ENCODE measurements at places on chromosomes 1 and 21.

- DNase-seq, result no peak
These were observed 200.8 kb downstream of the RHOU start for GRCh38 chr1:228935855-228936727.

GRCh38 chr1:2194898-2195673 lies 514 bp upstream of the FAAP20 start:
- DNase-seq, result peak; percentile 81

- DNase-seq, result no peak
These were observed 272.1 kb downstream of the TRABD2B start for GRCh38 chr1:47725000-47725473.

DNA sequence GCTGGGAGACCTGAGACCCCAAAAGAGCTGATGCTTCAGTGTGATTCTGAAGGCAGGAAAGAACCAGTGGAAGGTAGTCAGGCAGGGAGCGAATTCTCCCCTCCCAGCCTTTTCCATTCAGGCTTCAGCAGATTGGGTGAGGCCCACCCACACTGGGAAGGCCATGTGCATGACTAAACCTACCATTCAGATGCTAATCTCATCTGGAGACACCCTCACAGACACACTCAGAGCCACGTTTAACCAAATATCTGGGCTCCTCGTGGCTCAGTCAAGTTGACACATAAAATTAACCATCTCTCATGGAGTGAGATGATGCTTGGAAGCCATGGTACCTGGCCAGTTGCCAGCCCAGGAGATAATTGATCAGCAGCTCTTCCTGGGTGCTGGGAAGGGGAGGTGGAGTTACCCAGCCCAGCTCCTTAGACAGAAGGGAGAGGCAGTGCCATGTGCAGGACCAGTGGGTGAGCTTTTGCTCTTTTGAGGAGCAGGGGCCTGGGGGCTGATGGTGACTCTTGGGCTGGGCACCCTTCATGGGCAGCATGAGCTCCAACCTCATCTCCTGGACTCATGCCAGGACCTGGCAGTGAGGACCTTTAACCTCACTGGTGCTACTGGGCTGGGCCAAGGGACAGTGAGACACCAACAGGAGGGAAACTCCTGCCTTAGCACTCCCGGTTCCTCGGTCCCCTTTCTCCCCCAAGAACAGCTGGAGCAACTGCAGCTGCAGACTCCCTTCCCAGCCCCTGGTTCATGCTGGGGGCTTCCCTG lies 89.0 kb upstream of the ACTL8 start:
- no peak for DNase-seq

GRCh38 chr1:64469116-64469976 lies 583 bp upstream of the CACHD1 start:
- no peak for DNase-seq

DNA sequence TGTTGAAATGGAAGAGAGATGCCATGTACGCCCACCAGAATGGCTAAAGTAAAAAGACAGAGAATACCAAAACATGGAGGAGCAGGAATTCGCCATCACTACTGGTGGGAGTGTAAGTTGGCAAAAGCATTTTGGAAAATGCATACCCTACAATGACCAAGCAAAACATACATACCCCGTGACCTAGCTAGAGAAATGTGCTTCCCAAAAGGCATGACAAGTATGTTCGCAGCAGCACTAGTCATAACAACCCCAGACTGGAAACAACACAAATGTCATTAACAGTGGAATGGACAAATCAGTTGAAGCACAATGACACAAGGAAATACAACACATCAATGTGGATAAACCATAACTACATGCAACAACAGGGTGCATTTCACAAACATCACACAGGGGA lies 27.2 kb downstream of the SYT2 start:
- no peak for DNase-seq

DNA sequence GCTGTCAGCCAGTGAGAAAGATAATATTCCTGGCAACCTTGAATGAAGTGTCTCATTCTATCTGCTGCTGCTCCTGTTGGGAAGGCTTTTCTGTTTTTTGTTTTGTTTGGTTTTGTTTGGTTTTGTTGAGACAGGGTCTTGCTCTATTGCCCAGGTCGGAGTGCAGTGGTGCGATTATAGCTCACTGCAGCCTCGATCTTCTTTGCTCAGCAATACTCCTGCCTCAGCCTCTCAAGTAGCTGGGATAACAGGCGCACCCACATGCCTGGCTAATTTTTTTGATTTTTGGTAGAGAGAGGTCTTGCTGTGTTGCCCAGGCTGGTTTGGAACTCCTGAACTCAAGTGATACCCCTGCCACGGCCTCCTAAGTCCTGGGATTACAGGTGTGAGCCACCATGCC lies 37.6 kb downstream of the BTG3 start:
- no peak for DNase-seq

DNA sequence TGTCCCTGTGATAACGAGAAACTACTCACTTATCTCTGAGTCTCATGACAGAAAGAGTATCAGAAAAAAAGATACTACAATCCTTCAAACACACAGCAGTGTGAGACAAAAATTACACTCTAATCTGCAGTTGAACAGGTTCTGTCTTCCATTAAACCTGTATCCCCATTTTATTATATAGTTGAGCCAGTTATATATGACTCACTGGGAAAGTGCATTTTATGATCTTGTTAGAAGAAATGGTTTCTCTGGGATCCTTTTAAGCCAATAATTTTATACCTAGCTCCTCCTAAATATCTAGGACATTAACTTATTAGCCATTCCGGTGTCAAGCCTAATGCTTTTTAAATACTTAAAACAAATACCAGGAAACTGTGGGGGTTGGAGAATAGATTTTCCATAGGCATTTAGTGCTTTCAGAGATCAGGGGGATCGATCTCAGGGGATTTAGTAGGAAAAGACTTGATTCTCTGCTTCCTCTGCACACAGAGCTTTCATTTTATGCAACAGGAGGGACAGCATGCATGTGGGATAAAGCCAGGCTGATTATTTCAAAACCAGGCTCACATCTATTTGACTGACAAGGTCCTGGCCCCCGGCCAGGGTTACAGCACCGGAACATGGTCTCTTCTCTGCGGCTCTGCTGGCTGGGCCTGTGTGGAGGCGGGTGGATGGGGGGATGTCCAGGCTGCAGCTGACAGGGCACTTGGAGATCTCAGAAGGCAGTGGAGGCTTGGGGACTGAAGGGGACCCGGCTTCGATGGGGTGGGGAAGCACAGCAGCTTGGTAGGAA lies 310.6 kb downstream of the DISC1 start:
- DNase-seq, result peak; percentile 24

DNA sequence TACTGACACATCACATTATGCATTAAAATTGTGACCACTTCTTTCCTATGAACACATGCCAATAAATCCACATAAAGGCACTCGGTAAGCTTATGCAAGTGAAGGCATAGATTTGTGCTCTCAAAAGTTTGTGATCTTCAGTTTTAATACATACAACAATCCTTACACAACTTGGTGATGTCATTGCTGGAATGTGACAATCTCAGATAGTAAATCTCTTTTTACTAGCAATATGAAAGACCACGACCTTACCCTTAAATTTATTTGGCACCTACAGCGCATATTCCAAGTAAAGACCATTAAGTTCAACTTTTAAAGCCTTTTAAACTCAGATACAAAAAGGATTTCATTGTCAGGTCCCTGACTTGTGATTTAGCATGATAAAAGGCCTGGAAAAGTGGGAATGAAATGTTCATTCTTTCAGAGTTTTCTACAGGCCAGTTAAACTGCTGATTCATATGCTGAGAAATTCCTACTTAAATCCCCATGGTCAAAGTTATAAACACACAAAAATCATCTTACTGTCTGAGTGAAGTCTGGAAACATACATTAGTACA lies 157.4 kb downstream of the SIPA1L2 start:
- no peak for DNase-seq

DNA sequence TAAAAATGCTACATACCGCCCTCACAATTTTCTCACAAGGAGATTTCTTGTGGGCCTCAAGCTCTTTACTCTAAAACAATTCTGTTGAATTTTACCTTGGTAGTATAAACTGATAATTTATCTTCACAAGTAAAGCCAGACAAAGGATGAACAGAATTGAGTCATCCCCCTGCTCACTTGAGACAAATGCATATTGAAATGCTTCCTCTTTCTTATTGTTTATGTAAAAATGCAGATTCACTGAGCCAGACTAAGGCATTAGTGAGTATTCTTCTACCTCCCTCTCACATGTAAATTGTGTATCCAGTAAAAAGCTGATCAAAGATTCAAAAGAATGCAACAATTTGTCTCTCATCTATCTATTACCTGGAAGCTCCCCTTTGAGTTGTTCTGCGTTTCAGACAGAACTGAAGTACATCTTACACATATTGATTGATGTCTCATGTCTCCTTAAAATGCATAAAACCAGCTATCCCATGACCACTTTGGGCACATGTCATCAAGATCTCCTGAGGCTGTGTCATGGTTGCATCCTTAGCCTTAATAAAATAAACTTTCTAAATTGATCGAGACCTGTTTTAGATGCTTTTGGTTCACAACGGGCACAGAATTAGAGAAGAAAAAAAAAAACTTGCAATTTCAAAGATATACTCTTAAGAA lies 743.1 kb upstream of the B3GALT2 start:
- DNase-seq, result no peak

- DNase-seq, result no peak
These were observed 3.8 kb downstream of the ETV3 start for GRCh38 chr1:157134442-157134841.

DNA sequence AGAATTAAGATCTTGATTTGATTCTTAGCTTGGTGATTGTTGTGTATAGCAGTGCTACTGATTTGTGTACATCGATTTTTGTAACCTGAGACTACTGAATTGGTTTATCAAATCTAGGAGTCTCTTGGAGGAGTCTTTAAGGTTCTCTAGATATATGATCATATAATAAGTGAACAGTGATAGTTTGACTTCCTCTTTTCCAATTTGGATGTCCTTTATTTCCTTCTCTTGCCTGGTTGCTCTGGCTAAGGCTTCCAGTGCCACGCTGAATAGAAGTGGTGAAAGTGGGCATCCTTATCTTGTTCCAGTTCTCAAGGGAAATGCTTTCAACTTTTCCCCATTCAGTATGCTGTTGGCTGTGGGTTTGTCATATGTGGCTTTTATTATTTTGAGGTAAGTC lies 61.5 kb upstream of the LYST start:
- no peak for DNase-seq

GRCh38 chr1:175933801-175934200 lies 190.4 kb upstream of the TNR start:
- DNase-seq, result peak; percentile 0

DNA sequence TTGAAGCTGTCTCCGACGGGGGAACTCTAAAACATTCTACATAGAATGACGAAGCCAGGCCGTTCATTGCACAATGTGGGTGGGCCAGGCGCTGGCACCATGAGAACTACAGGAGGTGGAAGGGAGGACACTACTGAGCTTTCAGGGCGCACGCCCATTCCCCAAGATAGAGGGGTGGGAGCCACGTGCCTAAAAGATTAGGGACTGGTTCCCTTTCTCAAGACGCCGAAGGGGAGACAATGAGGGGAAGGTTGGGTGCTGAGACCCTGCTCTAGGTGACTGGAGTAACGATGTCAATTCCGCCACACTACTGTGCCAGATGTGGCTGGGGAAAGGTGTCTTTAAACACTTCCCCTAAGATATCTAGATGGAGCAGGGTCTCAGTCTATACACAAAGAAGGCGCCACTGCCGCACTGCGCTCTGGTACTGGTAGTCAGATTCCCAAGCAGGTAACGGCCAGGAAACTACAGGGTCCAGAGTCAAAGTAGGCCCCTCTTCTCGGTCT lies 782 bp downstream of the CSDE1 start:
- no peak for DNase-seq

DNA sequence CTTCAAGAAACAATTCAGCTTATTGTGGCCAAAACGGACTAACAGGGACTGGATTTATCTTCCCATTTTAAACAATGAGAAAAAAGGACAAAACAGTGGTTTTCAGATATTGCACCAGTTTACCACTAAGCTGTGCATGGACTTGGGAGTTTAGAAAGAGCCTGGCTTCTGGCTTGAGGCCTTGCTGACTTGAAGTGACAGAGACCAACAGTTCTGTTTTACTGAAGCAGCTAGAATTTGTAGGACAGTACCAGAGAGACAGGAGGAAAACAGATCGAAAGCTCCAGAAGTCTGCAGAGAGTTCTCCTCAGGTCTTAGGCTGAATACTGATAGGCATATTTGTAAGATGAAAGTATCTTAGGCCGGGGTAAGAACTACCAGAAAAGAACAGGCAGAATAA lies 20.5 kb downstream of the FCRL4 start:
- DNase-seq, result no peak

DNA sequence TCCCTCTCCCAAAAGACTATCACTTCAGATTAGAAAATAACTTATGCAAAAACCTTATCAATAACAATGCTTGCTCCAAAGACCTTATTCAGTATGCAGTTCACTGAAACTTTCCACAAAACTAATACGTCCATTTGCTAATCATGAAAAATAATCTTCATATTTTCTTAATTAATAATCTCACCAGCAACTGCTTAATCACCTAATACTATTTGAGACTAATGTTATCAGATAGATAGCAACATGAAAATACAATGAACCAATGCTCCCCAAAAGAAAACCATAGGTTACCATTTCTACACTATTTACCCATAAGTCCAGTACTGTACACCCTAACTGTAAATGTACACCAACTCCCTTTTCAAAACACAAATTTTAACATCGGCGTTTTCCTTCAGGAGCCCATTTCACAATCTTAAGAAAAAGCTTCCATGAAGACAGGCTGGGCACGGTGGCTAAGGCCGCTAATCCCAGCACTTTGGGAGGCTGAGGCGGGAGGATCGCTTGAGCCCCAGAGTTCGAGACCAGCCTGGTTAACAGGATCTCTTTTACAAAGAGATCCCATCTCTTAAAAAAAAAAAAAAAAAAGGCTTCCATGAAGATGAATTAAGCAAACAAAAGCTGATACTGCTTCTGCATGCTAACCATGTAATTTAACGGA lies 1.7 kb downstream of the GNB1 start:
- no peak for DNase-seq

DNA sequence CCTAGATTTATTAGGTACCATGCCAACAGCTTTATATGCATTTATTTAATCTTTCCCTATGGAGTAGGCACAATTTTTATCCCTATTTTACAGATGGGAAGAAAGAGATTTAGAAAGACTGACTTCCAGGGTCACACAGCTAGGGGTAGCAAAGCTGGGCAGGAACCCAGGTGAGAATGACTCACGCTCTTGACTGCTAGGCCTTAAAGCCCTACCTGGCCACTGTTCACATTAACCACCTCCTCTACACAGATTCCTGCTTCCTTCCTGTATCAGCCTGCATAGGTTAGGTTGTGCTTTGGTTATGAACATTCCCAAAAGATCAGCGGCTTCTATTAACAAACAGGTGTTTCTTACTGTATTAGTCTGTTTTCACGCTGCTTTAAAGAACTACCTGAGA lies 53.2 kb downstream of the DNAJC6 start:
- no peak for DNase-seq

DNA sequence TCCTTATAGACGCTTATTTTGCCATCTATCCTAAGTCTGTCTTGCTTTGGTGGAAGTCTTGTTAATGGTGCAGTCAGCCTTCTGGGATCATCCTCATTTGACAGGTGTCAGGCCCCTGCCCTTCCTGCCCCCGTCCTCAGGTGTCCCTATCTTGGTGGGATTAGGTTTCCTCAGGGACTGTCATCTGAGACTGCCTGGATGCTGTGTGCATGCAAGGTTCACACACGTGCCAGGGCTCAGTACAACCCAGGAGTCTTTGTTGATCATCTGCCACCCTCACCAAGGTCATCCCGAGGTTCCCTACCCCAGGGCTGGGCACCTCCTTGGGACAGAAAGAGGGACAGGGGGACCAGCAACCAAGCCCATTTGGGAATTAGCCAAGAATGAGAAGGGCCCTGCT lies 18.0 kb downstream of the PADI2 start:
- no peak for DNase-seq

- no peak for DNase-seq
These were observed 101.0 kb upstream of the LMO4 start for GRCh38 chr1:87227651-87228050.

GRCh38 chr1:204288021-204288588 lies 71.6 kb downstream of the PLEKHA6 start:
- no peak for DNase-seq
